ENCODE measurements at places on chromosomes 11 and 22.

DNA sequence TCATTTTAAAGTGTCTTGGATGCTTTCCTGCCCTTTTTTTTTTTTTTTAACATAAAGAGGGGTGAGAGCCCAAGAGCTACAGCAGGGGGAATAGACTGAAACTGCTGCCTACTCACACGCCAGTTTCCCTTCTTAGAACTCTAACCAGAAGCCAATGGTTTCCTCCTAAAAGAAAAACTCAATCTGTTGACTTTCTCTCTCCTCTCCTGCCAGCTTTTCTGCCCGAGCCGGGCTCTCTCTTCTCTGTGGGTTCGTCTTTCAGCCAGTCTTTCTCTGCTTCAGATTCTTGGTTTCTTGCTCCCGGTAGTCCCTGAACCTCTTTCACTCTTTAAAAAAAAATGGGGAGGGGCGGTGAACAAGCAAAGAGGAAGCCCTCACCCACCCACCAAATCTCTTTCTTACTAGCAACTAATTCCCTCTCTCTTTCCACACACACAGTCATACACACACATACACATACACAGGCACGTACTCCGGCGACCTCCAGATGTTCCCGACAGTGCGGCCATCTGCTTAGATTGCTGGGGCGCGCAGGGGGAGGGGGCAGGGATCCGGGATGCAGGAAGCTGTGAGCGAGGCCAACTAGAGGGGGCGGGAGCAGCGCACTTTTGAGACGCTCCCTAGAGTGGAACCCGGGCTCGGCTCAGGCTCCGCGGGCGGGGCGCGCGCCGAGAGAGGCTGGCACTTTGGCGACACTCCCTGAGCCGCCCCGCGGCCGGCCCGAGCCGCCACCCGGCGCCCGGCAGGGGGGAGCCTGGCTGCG lies 444 bp upstream of the TSKU start:
- peak overlapping the region; percentile 67 for H3K4me3 ChIP-seq
- peaks cover 80% of the 10 kb centered on the region for H3K27me3 ChIP-seq
- H3K4me1 ChIP-seq = peaks cover 6% of the 10 kb centered on the region
- no peak for DNase-seq

DNA sequence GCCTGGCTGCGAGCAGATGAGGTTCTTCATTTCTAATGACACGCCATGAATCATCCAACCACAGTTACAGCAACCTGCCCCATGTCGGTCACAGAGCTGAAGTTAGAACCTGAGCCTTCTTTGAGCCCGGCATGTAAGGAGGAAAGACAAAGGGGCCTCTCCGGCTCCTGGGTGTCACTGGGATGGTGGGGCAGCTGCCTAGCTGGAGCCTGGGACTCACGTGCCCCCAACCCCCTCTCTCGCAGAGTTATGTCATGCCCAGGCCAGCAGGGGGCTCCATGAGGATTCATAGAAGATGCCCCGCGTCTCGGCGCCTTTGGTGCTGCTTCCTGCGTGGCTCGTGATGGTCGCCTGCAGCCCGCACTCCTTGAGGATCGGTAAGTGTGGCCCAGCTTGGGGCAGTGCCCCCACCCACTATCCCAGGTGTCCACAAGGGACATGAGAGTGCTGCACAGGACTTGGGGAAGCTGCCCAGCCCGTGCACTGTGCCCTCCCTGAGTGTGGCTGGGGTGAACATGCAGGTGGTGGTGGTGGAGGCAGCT lies 148.5 kb downstream of the GRIK4 start:
- no peaks in the 10 kb centered on the region for H3K36me3 ChIP-seq
- H3K4me3 ChIP-seq = no peak overlapping the region
- peaks cover 57% of the 10 kb centered on the region for H3K27me3 ChIP-seq
- H3K27ac ChIP-seq = no peak overlapping the region

- H3K4me3 ChIP-seq = no peak overlapping the region
- no peak overlapping the region for H3K27ac ChIP-seq
- DNase-seq = no peak
- peaks cover 7% of the 10 kb centered on the region for H3K27me3 ChIP-seq
Observed at GRCh38 chr11:94507485-94507884, 4.8 kb upstream of the C11orf97 start.

DNA sequence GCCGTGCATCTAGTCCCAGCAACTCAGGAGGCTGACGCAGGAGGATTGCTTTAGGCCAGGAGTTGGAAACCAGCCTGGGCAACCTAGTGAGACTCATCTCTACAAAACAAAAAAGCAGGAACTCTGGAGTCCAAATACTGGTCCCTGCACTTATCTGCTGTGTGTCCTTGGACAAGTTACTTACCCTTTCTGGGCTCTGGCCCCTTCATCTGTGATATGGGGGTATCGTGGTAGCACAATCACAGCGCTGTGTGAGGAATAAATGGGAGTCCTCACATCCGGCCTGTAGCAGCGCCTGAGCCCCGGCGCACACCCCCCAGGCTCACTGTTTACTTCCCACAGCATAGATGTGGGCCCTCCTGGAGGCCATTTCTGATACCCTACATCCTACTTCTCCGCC lies 44.2 kb upstream of the MYH9 start:
- peaks cover 17% of the 10 kb centered on the region for H3K4me1 ChIP-seq
- H3K36me3 ChIP-seq = peaks cover 8% of the 10 kb centered on the region
- DNase-seq = no peak
- H3K27me3 ChIP-seq = no peaks in the 10 kb centered on the region
- H3K4me3 ChIP-seq = no peak overlapping the region

DNA sequence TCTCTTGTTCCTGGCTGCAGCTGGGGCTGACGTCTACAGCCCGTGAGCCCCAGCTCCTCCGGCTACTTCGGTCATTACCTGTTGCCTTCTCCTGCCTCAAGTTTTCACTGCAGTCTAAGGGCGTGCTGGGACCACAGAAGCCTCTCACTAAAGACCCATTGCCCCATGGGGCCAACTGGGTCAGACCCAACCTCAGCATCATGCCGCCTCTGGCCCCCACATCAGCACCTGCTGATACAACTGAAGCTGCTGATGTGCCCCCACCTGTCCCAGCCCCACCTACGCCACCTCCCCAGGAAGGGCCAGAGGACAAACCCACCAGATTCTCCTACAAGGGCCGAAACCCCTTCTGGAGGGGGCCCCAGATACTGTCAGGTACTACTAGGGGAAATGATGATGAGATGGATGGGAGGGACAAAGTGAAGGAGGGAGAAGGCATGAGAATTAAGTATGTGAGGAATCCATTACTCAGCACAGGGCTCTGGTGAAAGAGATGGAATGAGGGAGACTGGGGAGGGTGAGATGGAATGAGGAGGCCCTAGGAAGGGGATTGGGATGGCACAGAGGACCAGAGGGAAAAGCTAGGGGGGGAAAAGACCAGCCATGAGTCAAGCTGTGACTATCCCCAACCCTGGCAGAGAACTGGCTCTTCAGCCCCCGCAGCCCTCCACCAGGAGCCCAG lies 5.1 kb downstream of the C11orf42 start:
- H3K4me3 ChIP-seq = no peak overlapping the region
- H3K36me3 ChIP-seq = peaks cover 30% of the 10 kb centered on the region
- H3K27me3 ChIP-seq = no peaks in the 10 kb centered on the region
- no peak for DNase-seq
- peak overlapping the region; percentile 30 for H3K27ac ChIP-seq

DNA sequence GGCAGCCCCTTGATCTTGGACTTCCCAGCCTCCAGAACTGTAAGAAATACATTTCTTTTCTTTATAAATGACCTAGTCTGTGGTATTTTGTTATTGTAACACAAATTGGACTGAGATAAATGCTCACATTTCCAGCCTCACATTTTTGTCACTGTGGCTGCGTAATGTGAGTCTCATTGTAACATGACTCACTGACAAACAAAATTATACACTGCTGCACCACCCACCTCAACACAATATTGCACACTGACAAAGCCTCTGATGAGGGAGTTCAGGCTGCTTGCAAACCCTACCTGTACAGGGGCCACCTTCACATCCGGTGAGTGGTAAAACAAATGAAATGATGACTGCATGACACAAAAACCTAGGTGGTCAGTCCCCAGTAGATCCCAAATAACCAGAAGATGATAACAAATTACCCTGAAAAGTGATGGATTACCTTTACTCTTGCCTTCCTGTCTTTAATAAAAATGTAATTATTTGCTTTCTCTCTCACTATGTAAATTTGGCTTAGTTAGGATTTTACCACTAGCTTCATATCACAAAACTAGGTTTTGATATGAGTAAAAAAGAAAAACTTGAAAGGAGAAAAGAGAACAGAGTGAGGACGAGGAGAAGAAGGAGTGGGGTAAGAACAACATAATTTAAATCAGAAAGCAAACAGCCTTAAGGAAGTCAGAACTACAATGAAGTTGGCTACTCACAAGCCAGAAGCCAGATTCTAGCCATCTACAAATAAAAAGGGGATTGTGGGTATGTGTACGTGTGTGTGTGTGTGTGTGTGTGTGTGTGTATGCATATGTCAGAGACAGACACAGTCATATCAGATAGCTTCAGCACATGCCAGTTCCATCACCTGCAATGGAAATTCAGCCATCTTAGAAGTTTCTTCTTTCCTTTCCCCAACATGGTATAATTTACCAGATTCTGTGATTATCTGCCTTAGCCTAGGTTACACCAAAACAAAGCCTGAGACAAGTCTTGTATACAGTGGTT lies 53.4 kb upstream of the SESN3 start:
- H3K27ac ChIP-seq = no peak overlapping the region
- H3K36me3 ChIP-seq = no peaks in the 10 kb centered on the region
- no peak overlapping the region for H3K4me3 ChIP-seq
- no peaks in the 10 kb centered on the region for H3K4me1 ChIP-seq

GRCh38 chr11:67373648-67374570 lies 511 bp upstream of the CLCF1 start:
- H3K27me3 ChIP-seq = no peaks in the 10 kb centered on the region
- H3K27ac ChIP-seq = peak overlapping the region; percentile 97

DNA sequence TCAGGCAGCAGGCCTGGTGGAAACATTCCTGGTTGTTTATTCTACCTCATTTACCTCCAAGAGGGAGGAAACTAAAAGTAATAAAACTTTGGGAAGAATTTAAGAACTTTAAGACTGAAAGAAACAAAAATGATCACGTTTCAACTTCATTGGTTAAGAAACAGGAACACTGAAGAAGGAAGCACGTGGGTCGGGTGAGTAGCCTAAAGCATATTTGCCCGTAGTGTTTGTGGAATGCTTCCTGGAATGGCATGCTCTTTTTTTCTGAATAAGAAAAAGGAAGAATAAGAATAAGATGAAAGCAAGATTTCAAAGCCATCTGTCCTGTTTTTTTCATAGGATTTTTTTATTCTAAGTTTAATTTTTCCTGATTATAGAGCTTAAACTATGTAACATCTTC lies 83.1 kb downstream of the WNT11 start:
- no peak for DNase-seq
- no peaks in the 10 kb centered on the region for H3K27me3 ChIP-seq
- no peak overlapping the region for H3K4me3 ChIP-seq
- H3K4me1 ChIP-seq = no peaks in the 10 kb centered on the region

- no peaks in the 10 kb centered on the region for H3K4me1 ChIP-seq
- H3K27ac ChIP-seq = no peak overlapping the region
- peaks cover 55% of the 10 kb centered on the region for H3K27me3 ChIP-seq
- H3K36me3 ChIP-seq = no peaks in the 10 kb centered on the region
- no peak overlapping the region for H3K4me3 ChIP-seq
Observed at GRCh38 chr22:26910845-26911244, 253.5 kb downstream of the MIAT start.

GRCh38 chr11:85955531-85955930 lies 100.3 kb downstream of the CCDC83 start:
- H3K36me3 ChIP-seq = peaks cover 69% of the 10 kb centered on the region
- H3K4me3 ChIP-seq = no peak overlapping the region
- H3K27ac ChIP-seq = no peak overlapping the region
- no peaks in the 10 kb centered on the region for H3K27me3 ChIP-seq
- DNase-seq = no peak

DNA sequence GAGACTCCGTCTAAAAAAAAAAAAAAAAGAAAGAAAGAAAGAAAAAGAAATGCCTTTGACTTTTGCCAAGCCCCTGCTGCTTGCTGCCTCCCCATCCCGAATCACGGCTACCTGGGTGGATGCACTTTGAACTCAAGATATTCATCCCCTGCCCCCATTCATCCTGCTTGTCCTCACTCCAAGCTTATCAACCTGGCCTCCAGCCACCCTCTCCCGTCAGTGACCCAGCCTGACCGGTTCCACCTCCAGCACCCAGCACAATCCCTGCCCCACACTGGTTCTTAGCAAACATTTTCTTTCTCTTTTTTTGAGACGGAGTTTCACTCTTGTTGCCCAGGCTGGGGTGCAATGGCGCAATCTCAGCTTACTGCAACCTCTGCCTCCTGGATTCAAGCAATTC lies 44.4 kb downstream of the CYTH4 start:
- peaks cover 18% of the 10 kb centered on the region for H3K36me3 ChIP-seq
- H3K27ac ChIP-seq = no peak overlapping the region

DNA sequence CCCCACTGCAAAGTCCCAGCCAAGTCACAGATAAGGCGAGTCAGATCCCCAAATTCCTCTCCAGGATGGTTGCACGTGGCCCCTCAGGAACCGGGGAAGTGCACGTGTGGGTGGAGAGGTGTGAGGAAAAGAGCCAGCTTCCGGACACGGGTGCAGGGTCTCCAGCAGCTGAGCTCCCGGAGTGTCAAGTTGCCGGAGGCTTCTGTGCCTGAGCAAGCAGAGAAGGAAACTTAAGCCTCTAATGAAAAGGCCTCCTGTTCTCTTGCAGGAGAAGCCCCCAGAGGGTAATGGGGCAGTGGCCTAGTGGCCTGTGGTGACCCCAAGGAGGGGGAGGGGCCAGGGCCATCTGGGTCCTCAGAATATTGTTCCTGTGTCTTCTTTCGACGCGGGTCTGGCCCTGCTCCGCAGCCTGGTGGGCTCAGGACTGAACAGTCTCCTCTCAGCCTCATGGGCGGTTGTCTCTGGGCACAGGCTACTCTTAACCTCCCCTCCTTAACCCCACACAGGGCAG lies 147.9 kb downstream of the FEZ1 start:
- H3K4me3 ChIP-seq = no peak overlapping the region
- H3K36me3 ChIP-seq = no peaks in the 10 kb centered on the region
- no peaks in the 10 kb centered on the region for H3K4me1 ChIP-seq

GRCh38 chr22:28023774-28024173 lies 104.7 kb upstream of the PITPNB start:
- H3K4me3 ChIP-seq = no peak overlapping the region
- H3K4me1 ChIP-seq = peaks cover 4% of the 10 kb centered on the region
- DNase-seq = no peak
- peaks cover 3% of the 10 kb centered on the region for H3K36me3 ChIP-seq
- H3K27ac ChIP-seq = no peak overlapping the region

DNA sequence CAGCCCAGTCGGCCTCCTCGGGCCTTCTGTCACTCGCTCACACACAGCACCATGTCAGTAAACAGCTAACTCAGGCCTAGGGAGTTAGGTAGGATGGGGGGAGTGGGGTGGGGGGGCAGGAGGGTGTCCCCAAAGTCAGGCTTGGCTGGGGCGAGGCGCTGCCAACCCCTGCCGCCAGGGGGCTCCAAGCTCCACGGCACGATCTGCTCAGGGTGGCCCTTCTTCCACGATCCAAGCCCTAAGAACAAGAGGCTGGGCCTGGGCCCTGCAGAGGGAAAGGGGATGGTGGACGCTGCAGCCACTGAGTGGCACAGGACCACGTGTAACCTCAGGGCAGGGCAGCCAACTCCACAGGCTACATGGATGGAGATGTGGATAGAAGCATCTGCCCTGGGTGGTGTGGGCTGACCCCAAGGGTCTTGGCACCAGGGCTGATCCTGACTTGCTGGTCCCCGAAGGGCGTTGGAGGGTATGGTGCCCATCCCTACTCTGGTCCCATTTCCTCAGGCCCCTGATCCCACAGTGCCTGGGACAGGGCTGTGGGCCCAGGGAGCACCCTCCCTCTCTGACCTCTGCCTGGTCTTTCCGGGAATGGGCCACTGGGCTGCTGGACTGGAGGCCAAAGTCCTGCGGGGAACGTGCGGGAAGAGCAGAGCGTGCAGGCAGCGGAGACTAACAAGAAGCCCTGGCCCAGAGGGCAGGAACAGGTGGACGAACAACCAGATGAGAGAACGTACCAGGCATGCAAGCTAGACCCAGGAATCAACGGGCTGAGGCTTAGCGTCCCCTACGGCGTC lies 29.1 kb upstream of the TXNRD2 start:
- H3K27me3 ChIP-seq = no peaks in the 10 kb centered on the region
- H3K36me3 ChIP-seq = peaks cover 17% of the 10 kb centered on the region
- H3K4me3 ChIP-seq = no peak overlapping the region
- peaks cover 13% of the 10 kb centered on the region for H3K4me1 ChIP-seq

Measured in effector memory CD8-positive, alpha-beta T cell (primary cell).